ENCODE measurements at places on chromosomes 2 and 18.
A peak's percentile ranks its signal among the peaks of the same experiment; 100 is the strongest.

DNA sequence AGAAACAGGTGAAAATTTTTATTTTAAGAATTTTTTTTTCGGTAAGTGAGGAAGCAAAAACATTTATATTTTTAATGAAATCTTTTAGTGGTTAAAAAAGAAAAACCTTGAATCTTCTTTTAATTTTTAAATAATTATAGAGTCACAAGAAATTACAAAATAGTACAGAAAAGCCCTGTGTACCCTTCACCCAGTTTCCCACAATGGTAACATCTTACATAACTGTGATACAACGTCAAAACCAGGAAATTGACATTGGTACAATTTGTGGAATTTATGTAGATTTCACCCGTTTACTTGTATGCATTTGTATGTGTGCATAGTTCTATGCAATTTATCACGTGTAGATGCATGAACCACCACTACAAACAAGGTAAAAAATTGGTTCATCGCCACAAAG lies 285.9 kb downstream of the MTX2 start:
- DNase-seq, result no peak

- no peak for DNase-seq
Observed at GRCh38 chr2:40797120-40797519, 345.2 kb upstream of the SLC8A1 start.

DNA sequence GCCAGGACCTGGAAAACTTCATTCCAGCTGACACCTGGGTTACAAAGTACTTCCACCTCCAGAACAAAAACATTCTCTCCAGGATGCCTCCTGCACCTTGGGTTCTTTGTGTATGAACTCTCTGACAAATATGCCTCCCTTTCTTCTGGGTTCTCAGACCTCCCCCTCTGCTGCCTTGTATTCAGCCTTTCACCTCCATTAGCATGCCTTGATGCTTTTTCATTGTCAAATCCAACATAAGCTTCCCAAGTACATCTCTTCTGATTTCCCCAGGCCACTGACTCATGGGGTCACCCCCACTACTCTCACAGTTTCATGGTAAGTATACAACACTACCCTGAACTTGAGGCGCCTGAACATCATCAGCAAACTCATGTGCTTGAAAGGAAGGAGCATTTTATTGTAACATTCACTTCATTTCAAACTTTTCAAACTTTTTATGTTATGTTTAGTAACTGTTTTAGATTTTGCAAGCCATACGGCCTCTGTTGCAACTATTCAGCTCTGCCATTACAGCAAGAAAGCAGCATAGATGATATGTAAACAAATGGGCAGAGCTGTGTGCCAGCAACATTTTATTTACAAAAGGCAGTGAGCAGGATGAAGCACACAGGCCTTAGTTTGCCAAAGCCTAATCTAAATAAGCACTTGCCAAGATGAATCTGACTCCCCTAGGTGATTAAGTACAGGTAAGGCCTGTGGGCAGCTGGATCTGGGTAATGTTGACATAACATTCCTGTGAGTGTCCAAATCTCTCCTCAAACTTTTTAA lies 32.5 kb upstream of the MRPS9 start:
- no peak for DNase-seq

DNA sequence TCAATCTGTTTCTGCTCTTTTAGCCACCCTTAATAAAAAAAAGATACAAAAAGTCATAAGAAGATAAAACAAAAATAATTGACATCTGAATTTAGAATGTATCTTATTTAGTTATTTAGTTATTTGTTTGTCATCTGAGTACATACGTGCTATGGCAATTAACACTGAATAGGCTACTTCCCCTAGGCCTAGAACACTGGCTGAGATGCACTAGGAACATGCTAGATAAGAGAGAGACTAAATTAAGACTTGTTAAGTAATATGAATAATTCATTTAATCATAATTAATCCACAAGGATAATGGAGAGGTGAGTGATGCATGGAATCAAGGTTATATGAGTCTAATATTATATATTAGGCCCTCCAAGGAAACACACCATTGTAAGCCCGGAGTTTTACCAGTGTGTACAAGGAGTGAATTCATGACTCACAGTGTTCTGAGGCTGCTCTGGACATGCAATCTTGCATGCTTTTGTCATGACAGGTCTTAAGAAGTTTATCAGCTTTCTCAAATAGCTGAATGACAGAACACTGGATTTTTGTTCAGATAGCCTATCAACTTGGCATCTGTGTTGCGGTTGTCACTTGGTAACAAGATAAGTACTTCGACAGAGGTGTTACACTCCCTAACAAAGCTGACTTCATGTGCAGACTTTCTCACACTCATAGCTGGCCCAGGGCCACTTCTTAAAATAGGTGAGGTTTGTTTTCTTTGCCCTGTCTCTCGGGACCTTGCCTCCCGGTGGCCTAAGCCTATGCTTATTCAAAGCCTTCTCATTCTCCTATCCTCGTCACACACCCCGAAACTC lies 5.0 kb upstream of the SERPINB2 start:
- DNase-seq, result peak; percentile 44

DNA sequence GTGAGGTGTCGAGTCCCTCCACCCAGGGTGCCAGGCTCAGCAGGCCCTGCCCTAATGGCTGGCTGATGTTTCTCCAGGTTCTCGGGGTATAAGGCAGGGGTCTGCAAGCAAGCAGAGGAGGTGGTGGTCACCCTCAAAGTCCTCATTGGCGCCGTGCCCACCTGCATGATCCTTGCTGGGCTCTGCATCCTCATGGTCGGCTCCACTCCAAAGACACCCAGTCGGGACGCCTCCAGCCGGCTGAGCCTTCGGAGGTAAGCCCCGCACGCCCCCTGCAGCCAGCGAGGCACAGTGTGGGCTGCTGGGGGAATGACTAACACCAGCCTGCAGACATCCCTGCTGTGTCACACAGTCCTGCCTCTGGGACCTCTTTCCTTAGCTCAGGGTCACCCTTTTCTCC lies 14.1 kb downstream of the MFSD2B start:
- no peak for DNase-seq

- no peak for DNase-seq
Observed at GRCh38 chr2:192499476-192499875, 304.7 kb upstream of the TMEFF2 start.

DNA sequence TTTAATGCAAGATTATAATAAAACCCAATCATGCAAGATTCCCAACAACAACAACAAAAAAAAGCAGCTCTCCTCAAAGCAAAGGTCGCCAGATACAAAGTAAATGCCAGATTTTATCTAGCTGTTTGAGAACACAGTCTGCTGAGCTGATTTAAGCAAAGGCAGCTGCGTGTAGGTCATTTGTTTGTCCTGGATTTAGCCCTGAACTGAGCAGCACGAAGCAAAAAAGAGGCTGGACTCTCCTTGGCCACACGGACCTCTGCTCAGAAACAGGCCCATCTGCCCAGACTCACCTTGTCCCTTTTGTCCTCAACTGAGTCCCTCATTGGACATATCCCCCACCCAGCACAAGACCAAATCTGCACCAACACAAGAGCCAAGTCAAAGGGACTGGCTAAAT lies 91.5 kb downstream of the PID1 start:
- DNase-seq, result no peak

DNA sequence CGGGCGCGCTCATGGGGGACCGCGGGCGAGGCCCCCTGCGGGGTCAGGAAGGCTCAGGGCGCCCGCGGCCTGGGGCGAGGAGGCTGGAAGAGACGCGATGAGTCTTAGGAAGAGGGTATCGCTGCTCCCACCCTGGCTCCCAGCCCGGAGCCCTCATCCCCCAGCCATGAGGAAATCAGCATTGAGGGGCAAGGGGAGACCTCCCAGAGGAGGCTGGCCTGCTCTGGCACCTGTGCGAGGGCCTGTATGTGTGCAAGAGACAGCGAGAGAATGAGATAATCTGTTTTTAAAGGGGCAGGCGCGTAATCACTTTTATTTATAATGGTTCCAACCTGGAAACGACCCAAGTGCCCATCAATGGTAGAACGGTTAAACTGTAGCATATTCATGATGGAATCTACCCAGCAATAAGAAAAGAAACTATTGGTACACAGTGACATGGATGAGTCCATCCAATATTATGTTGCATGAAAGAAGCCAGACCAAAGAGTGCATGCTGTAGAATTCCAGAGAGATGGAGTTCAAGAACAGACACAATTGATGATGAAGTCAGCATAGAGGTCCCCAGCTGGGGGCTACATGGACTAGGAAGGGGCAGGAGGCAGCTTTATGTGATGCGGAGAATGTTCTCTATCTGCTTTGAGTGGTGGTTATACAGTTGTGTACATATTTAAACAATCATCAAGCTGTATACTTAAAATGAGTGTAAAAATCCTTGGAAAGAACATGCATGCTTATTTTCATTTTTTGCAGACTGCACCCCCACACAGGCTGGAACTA lies 14.4 kb downstream of the FBXO41 start:
- DNase-seq, result no peak

GRCh38 chr18:47560723-47561715 lies 309.6 kb upstream of the SKOR2 start:
- DNase-seq, result no peak

- DNase-seq, result no peak
Observed at GRCh38 chr18:70024093-70024492, 76.4 kb upstream of the CD226 start.

DNA sequence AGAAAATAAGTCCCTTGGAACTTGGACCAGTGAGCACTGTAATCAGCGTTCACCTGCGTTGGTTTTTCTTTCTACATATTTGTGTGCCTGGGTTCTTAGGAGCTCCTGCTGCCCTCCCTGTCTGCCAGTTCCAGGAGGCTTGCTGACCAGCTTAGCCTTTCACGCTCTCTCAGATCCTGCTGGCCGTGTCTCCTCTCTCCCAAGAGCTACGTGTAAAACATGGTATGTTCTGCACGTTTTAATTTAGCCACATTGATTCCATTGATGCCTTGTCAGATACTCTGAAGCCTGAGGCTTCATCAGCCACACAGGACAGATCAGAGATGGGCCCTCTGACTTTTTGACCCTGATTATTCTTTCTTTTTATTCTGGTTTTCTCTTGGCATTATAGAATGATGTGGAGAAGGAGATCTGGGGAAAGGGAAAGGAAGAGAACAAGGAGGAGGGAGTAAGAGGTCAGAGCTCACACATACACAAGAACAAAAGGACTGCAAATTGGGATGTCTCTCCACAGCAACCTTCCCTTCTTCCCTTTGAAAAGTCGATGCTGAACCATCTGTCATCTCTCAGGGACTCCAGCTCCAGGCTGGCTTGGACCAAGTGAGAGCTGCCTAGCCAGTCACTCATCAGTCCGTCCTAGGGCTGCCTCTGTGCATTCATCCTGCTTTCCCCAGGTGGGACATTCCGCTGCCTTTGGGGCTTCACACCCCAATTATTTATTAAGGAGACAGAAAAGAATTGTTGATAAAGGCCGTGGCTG lies 152.8 kb downstream of the PIK3C3 start:
- DNase-seq, result no peak

GRCh38 chr2:121699421-121700333 lies 37.0 kb downstream of the NIFK start:
- DNase-seq, result peak; percentile 95

- DNase-seq, result no peak
Observed at GRCh38 chr2:46471019-46471583, 8.3 kb upstream of the TMEM247 start.

- no peak for DNase-seq
Observed at GRCh38 chr18:58776084-58776483, 88.6 kb upstream of the ZNF532 start.

GRCh38 chr2:169583518-169583917 lies 633 bp upstream of the PPIG start:
- no peak for DNase-seq

GRCh38 chr2:64915510-64915900 lies 73.7 kb upstream of the SLC1A4 start:
- no peak for DNase-seq

DNA sequence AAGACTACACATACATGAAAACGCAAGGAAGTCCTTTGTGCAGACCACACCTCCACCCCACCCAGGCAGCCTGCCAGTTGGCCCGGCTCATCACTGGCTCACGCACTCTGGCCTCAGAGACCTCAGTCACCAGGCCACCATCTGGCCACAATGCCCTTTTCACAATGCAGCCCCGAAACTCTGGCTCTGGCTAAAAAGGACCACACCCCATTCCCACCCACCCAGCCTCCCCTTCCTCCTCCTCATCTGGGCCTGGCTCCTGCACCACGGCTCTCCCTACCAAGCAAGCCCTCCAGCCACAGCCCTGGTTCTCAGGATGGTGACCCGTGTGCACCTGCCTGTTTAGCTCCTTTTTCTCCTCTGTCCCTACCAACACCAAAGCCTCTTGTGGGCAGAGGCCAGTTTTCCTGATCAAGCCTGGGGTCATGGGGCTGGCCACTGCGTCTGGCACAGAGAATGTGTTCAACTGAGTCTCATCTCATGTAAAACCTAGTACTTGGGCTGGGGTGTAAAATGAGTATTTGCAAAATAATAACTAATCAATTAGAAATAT lies 7.4 kb downstream of the HDAC4 start:
- DNase-seq, result no peak

GRCh38 chr2:106534471-106534870 lies 47.3 kb downstream of the CD8B2 start:
- DNase-seq, result no peak

- DNase-seq, result no peak
Observed at GRCh38 chr2:189328848-189329245, 112.4 kb upstream of the WDR75 start.

DNA sequence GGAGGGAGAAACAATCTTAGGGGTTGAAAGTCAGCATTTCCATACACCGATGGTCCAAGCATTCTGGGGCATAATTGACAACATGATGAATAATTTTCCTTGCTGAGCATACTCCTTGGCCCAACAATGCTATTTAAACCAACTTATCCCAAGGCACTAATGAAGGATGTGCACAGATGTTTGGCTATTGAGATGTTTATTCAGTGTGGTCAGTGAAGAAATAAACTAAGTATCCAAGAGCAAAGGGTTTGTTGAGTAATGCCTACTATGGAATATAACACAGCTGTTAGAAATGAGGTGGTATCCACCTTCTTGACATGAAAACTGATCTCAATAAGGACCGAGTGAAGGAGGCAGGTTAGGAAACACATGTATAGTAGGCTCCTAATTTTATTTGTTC lies 53.9 kb upstream of the RAB6D start:
- DNase-seq, result no peak

DNA sequence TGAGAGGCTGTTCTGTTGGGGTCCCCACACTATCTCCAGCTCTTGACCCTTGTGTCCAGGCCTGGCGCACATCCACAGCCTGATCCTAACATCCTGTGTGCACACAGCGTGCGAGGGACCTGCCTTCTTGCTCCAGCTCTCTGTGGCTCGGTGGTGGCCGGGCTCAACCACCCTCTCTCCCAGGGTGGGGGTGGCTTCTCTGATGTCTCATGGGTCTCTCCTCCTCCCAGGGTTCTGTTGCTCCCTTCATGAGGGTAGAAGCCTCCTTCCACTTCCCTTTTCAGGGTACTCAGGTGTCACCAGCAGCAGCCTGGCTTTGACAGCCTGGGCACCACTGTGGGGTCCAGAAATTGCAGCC lies 196.9 kb upstream of the RAB6C start:
- no peak for DNase-seq

- no peak for DNase-seq
Observed at GRCh38 chr18:48690494-48690893, 151.7 kb downstream of the CTIF start.

GRCh38 chr2:78768016-78768415 lies 257.5 kb upstream of the REG3G start:
- DNase-seq, result no peak

GRCh38 chr2:156792242-156792840 lies 356.2 kb downstream of the GPD2 start:
- DNase-seq, result no peak

All from activated CD4-positive, alpha-beta T cell treated with anti-CD3 and anti-CD28 coated beads, Interleukin-2, amount 50 U/mL, for 16 hours (primary cell).